ENCODE measurements at places on chromosomes 6 and 20.

DNA sequence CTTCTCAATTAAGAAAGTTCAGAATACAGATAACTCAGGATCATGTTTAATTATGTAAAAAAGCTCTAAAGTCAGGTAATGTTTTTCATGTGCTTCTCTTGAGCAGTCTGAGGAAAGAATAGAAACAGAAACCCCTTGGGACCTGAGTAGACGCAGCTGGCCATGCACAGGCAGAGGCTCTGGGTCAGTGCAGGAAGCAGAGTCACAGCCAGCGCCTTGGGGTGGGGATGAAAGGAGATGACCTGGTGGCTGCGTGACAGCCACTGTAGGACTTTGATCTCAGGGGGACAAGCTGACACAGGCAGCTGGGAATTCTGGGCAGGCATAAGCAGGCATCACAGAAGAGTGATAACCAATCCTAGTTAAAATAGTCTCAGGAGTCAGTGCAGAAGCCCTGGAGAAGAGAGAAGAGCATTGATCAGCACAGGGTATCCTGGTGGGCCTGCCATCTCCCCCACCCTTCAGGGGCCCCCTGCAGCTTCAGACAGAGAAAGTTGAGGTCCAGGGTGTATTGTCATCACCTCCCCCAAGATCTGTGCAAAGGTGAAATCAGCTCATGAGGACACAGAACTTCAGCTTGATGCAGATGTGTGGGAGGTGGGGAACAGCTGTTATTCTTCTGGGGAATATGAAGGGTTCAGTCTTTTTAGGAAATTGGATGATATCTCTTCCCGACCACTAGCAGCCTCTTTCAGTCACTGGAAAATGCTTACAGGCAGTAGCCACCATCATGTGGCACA is 6.4 kb downstream of the HLA-DQB1 start:
- no peak overlapping the region for H3K4me3 ChIP-seq
- peaks cover 49% of the 10 kb centered on the region for H3K4me1 ChIP-seq

- no peak overlapping the region for H3K4me3 ChIP-seq
- H3K4me1 ChIP-seq: no peaks in the 10 kb centered on the region
- H3K36me3 ChIP-seq: no peaks in the 10 kb centered on the region
- H3K27ac ChIP-seq: no peak overlapping the region
Measured at GRCh38 chr20:44624152-44624551, 27.3 kb downstream of the ADA start.

DNA sequence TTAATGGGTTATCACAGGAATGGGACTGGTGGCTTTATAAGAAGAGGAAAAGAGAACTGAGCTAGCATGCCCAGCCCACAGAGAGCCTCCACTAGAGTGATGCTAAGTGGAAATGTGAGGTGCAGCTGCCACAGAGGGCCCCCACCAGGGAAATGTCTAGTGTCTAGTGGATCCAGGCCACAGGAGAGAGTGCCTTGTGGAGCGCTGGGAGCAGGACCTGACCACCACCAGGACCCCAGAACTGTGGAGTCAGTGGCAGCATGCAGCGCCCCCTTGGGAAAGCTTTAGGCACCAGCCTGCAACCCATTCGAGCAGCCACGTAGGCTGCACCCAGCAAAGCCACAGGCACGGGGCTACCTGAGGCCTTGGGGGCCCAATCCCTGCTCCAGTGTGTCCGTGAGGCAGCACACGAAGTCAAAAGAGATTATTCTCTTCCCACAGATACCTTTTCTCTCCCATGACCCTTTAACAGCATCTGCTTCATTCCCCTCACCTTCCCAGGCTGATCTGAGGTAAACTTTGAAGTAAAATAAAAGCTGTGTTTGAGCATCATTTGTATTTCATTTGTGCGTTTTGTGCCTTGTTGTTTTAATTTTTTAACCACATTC is 4.4 kb downstream of the HLA-E start:
- peaks cover 57% of the 10 kb centered on the region for H3K4me1 ChIP-seq
- peak; percentile 60 for DNase-seq
- no peak overlapping the region for H3K4me3 ChIP-seq
- H3K27ac ChIP-seq: peak overlapping the region; percentile 59
- H3K27me3 ChIP-seq: no peaks in the 10 kb centered on the region

- no peaks in the 10 kb centered on the region for H3K36me3 ChIP-seq
- peaks cover 48% of the 10 kb centered on the region for H3K4me1 ChIP-seq
- H3K27ac ChIP-seq: peak overlapping the region; percentile 64
- H3K4me3 ChIP-seq: no peak overlapping the region
Measured at GRCh38 chr6:21099338-21100314, 493.9 kb upstream of the SOX4 start.

DNA sequence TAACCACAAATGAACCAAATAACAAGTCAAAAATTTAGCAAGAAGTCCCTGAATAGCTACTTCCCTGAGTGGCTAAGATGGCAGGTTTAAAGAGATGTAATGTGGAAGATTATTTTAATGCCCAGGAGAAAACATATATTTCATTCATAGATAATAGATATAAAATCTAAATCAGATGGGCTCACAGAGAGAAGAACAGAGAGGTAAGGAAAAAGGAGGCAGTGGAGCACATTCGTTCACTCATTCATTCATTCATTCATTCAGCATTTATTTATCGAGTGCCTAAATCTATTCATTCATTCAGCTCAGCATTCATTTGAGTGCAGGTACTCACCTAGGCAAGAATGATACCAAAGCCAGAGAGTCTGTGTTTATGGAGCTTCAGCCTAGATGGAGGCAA is 32.1 kb upstream of the IYD start:
- no peak for DNase-seq
- no peak overlapping the region for H3K4me3 ChIP-seq
- no peaks in the 10 kb centered on the region for H3K27me3 ChIP-seq
- no peak overlapping the region for H3K27ac ChIP-seq

DNA sequence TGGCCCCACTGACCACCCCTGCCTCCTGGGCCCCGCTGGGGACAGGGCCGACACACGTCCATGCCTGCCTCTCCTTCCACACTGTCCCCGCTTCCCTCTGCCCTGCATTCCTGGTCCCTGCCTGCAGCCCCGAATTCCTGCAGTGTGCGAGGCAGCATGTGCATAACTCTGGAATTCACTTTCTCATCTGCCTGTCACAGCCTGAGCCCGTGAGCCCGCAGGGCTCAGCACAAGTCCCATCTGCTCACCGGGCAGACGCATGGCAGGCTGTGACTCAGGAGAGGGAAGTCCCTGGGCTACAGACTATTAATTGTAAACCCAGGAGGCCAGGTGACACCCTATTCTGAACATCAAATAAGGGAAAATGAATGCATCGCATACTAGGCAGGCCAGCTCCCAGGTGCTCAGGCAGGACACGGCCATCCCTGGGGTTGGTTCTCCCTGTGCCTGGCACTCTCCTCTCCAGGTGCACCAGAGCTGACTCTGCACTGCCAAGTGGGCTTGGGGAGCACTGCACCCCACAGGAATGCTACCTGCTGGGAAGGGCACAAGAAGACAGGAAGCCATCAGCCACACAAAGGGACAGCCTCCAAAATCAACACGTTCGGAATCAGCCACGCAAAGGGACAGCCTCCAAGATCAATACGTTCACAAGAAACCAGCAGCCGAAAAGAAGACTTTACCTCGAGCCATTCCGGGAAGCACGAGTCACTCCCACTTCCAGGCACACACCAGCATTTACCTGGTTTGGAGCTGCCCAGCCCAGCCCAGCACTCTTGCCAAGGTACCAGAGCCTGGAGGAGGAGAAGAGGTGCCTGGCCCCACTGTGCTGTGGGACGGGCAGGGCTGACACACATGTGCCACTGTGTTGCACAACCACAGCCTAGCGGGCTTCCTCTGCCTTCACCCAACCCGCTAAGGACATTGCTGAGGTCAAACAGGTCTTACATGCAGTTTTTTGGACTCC is 65.9 kb downstream of the DLL1 start:
- no peaks in the 10 kb centered on the region for H3K4me1 ChIP-seq
- no peaks in the 10 kb centered on the region for H3K36me3 ChIP-seq
- H3K27ac ChIP-seq: no peak overlapping the region
- no peak for DNase-seq
- no peak overlapping the region for H3K4me3 ChIP-seq

- no peak for DNase-seq
- H3K4me3 ChIP-seq: no peak overlapping the region
- H3K4me1 ChIP-seq: no peaks in the 10 kb centered on the region
- no peak overlapping the region for H3K27ac ChIP-seq
- no peaks in the 10 kb centered on the region for H3K27me3 ChIP-seq
- H3K36me3 ChIP-seq: no peaks in the 10 kb centered on the region
Measured at GRCh38 chr6:167779129-167779992, 47.4 kb upstream of the AFDN start.

DNA sequence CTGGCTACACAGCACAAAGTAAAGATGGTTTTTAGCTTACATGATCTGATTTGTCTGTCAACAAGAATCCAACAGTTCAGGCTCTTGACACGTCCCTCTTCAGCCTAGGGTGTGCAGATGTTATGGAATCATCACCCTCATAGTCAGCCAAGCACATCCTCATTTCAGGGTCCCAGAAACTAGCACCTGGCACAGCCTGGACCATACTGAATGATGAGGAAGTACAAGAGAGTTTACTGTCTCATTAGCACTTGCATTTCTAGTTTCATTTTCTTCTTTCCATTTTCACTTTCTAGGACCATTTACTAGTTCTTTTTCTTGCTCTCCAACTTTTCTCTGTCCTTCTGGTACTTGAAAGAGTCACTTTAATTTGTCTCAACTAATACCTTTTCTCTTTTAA is 6.5 kb downstream of the RIPOR2 start:
- H3K27ac ChIP-seq: peak overlapping the region; percentile 93
- peaks cover 82% of the 10 kb centered on the region for H3K36me3 ChIP-seq
- H3K27me3 ChIP-seq: no peaks in the 10 kb centered on the region
- H3K4me3 ChIP-seq: peak overlapping the region; percentile 35
- DNase-seq: peak; percentile 77

DNA sequence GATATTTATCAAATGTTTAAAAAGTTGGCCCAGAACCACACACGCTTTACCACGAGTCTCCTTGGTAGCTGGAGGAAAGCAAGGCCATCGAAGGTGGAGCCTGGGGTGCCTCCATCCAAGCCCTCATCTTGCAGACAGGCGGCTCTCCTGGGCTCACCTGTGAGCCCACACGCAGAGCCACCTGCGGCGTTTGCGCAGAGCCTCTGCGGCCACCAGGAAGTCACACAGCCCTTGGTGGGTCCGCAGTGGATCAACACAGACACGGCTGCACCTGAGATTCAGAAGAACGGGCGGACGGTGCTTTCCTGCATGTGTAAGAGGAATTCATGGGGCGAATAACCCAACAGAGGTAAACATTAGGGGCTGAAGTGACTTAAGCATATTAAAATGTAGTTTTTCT is 24.5 kb upstream of the SMOC2 start:
- no peaks in the 10 kb centered on the region for H3K27me3 ChIP-seq
- DNase-seq: no peak
- H3K36me3 ChIP-seq: no peaks in the 10 kb centered on the region
- H3K4me1 ChIP-seq: no peaks in the 10 kb centered on the region

DNA sequence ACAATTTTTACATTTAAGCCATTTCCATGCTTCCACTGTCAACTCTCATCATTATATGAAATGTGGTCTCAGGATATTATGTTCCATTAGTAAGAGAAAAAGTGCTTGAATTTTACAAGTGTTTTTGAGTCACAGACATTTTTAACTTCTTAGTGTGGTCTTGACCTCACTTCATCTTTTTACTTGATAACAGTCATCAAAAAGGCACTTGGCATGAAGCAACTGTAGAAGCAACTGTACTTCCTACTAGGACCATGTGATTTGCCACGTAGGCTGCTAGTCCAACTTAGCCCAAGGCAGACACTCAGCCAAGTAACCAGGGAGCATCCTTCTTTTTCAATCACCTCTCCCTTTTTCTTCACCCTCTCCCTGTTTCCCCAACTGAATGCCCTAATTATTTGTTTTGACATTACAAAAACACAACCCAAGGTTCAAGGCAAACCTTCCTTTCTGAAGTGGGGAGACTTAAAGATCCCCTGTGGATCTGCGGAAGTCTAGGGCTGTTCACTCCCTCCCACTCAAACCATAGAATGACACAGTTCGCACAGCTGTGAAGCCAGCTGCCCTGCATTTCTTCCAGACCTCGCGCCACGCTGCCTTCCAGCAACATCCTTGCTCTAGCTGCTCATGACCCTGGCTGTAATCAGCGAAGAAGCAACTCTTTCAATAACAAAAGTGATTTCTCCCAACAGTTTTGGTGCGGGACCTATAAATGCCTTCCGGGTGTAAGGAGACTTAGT is 45.0 kb downstream of the PHACTR1 start:
- DNase-seq: no peak
- no peak overlapping the region for H3K27ac ChIP-seq
- H3K4me1 ChIP-seq: no peaks in the 10 kb centered on the region
- no peaks in the 10 kb centered on the region for H3K27me3 ChIP-seq

DNA sequence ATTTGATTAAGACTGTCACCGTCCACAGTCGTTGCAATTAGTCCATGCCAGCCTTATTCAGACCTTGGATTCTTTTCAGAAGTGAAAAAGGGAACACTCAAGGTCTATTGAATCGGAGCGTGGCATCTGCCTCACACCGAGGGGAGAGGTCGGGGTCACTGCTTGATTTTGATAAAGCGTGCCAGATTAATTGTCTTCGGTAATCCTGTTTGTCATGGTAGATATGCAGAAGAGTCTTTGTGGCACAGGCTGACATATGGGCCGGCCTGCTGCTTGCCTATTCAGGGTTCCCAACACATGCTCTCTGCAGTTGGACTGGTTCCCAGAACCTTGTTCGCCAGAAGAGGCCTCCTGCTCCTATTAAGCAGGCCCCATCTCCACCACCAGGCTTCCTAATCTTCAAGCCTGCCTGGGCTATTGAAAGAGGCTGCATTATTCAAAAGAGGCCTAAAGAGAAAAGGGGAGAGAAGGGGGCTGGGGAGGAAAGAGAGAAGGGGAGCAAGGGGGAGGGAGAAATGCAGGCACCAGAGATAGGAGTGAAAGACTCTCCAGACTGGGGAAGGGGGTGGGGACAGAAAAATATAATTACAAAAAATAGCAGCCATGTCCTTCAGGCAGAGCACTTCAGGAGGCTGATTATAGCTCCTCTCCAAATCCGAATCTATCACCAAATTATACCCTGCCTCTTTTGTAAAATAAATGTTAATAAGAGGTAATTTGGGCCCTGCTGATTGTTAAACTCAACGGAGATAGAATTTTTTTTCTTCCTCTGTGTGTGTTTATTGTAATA is 611.3 kb downstream of the HDGFL1 start:
- no peaks in the 10 kb centered on the region for H3K4me1 ChIP-seq
- DNase-seq: no peak
- no peaks in the 10 kb centered on the region for H3K36me3 ChIP-seq
- no peak overlapping the region for H3K27ac ChIP-seq
- H3K4me3 ChIP-seq: no peak overlapping the region

- no peaks in the 10 kb centered on the region for H3K27me3 ChIP-seq
- H3K4me1 ChIP-seq: peaks cover 58% of the 10 kb centered on the region
- H3K36me3 ChIP-seq: peaks cover 54% of the 10 kb centered on the region
- DNase-seq: no peak
- no peak overlapping the region for H3K27ac ChIP-seq
- no peak overlapping the region for H3K4me3 ChIP-seq
Measured at GRCh38 chr20:48740292-48740649, 87.5 kb downstream of the PREX1 start.

DNA sequence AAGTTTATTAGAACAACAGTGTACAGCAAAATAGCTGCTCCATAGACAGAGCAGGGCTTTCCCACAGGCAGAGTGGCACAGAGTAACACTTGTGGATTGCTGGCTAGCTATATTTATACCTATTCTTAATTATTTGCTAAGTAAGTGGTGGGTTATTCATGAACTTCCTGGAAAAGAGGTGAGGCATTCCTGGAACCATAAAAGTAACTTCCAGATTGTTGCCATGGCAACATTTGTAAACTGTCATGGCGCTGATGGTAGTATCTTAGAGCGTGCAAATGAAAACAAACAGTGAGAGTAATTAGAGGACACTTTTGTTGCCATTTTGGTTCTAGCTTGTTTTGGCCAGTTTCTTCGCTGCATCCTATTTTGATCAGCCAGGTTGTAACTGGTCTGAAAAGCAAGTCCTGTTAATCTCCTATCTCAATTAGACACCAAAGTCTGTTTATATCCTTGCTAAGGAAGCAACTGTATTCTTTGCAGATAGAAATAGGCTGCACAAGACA is 23.9 kb downstream of the DEFB114 start:
- H3K4me1 ChIP-seq: no peaks in the 10 kb centered on the region
- DNase-seq: no peak

All from B cell (primary cell).